Activated naive CD8-positive, alpha-beta T cell treated with anti-CD3 and anti-CD28 coated beads for 36 hours (primary cell): ENCODE measurements at places on chromosomes 16 and 17. TPM values are rescaled to one million over a fixed set of nuclear protein-coding genes. Genes with fewer than 3 reads are reported as not detected.

DNA sequence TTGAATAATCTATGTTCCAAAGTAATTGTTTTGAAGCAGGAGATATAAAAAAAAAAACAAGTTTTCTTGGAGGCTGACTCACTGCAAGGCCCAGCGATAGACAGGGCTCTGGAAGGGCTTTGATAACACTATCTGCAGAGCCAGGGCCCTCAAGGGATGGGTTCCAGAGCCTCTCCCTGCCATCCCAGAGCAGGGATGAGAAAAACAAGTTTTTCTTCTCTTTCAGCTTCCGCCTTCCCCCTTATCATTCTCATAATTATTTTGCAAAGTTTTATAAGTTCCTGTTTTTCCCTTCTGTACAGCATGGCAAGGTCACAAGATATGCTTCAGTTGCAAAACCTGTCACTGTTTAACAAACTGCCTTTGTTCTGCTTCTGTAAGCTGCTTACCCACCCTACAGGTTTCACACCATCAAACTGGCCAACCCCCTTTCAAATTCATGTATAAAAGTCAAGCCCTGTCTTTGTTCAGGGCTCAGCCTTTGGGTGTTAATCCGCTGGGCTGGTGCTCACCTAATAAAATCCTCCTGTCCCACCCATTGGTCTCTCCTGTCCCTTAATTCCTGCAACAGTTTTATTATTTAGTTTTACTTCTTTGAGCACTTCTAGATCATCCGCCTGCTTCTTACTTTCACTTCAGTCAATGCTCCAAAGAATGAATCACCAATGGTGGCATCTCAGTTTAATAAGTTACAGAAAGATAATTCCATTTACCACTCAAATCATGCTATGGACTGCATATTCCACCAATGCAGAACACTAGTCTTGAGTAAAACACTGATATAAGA, 5.6 kb upstream of the THUMPD1 start:
- DNase-seq: no peak

The CCL5 gene
- total RNA-seq: 16.4 TPM

DNA sequence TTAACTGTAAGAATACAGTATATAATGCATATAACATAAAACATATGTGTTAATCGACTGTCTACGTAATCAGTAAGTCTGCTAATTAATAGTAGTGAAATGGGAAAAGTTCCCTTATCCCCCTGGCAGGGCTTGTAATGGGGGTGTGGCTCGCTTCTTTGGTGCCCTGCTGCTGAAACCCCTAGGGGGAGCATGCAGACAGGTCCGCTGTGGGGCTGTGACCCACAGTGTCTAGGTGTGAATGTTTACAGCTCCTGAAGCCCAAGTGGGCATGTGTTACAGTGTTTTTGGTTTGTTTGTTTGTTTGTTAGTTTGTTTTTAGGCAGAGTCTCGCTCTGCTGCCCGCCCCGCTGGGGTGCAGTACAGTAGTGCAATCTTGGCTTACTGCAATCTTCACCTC, 495.7 kb downstream of the SHISA9 start:
- no peak for DNase-seq

DNA sequence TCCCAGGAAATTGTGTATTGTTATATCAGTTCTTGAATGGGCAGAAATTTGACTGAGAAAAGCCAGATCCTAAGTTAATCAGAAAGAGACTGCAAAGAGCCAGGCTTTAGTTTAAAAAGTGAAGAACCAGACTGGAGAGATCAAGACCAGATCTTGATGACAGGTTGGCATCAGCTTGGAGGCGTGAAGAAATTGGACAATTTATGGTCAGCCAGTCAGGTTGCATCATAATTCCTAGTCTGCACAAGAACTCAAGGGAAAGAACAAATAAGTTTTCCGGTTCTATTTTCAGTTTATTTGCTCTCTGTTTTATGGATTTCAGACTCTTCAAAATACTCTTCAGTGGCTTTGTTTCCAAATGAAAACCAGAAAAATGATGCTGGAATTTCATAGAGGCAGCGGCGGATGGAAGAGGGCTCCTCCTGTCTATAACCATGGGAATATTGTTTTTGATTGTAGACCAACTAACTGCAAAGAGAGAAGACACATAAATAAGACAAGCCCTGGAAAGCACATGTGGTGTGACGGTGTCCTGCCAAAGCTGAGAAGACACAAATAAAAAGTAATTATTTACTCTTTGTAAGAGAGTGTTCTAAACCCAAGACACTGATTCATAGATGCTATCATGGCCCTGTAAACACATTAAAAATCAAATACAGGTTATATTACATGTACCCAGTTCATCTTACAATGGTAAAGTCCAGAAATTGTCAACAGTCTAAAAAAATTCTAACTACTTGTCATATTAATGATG, 91.7 kb downstream of the PCTP start:
- DNase-seq: no peak

GRCh38 chr17:77693776-77694175, 264.7 kb upstream of the TNRC6C start:
- no peak for DNase-seq

The KRTAP17-1 gene
- total RNA-seq: not detected

The GCGR gene
- not detected for total RNA-seq

DNA sequence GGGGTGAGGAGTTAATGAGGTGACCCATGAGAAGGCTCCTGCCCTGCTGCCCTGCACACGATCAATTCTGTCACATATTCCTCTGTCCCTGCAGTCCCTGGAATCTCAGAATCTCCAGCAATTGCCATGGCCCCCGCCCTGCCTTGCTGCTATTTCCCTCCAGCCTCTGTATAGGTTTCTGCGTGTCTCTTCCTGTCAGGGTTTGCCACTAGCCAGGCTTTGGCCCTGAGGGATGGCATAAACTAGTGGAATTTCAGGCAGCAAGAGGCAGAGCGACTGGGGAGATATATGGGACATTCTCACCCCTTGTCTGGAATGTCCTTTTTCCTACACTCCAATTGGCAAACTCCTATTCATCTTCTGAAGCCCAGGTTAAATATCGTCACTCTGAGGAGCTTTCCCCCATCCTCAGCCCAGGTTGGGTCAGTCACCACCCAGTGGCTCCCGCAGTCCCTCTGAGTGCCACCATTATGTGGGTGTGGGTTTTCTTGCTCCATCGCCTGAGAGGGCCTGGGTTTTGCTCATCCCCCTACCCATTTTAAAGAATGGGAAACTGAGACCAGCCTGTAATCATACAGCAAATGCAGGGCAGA, 15.5 kb upstream of the NATD1 start:
- DNase-seq: no peak

- no peak for DNase-seq
Observed at GRCh38 chr16:60811657-60812056, 1224.6 kb downstream of the CDH8 start.

The MFAP4 gene
- 0.14 TPM for total RNA-seq

The OR4D1 gene
- 0.14 TPM for total RNA-seq

DNA sequence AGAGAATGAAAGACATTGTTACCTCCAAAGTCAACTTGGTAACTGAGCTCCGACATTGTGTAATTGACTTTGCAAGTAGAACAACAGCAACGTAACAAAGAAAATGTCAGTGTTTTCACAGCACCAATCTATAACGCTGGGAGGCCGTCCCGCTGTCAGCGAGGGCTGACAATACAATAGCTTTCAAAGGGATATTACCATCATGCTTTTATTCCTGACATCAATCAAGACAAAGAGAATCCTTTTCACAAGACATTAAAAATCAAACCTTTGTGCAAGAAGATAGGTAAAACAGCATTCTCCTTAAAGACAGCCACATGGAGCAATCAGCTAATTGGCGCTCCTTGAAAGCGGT, 6.2 kb downstream of the ZNF423 start:
- no peak for DNase-seq

GRCh38 chr17:61251939-61252865, 147.4 kb upstream of the TBX2 start:
- DNase-seq: no peak

- no peak for DNase-seq
Observed at GRCh38 chr17:82843904-82844680, 4.3 kb upstream of the ZNF750 start.

DNA sequence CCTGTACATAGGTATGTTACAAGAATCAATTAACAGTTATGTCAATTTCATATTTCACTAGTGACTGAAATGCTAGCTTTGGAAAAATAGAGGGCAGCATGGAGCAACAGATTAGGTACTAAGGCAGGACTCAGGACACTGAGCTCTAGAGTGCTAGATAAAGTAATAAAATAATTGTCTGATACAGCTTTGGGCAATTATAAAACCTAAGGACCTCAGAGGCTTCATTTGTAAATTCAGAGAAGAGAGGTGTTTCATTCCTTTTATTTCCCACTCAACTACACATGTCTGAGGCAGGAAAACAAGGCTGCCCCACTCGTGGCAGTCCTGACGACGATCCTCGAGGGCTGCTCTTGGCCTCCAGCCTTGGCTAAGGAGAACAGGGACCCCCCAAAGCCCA, 81.5 kb downstream of the CA4 start:
- DNase-seq: no peak

- peak; percentile 67 for DNase-seq
Observed at GRCh38 chr16:88454523-88454947, 1.5 kb downstream of the ZFPM1 start.

The KRTAP2-2 gene
- total RNA-seq: not detected

GRCh38 chr17:79836972-79837887, 2.0 kb downstream of the CBX4 start:
- DNase-seq: peak; percentile 78

The CCL7 gene
- total RNA-seq: not detected

- no peak for DNase-seq
Observed at GRCh38 chr16:3009568-3010390, 2.9 kb upstream of the CLDN9 start.

DNA sequence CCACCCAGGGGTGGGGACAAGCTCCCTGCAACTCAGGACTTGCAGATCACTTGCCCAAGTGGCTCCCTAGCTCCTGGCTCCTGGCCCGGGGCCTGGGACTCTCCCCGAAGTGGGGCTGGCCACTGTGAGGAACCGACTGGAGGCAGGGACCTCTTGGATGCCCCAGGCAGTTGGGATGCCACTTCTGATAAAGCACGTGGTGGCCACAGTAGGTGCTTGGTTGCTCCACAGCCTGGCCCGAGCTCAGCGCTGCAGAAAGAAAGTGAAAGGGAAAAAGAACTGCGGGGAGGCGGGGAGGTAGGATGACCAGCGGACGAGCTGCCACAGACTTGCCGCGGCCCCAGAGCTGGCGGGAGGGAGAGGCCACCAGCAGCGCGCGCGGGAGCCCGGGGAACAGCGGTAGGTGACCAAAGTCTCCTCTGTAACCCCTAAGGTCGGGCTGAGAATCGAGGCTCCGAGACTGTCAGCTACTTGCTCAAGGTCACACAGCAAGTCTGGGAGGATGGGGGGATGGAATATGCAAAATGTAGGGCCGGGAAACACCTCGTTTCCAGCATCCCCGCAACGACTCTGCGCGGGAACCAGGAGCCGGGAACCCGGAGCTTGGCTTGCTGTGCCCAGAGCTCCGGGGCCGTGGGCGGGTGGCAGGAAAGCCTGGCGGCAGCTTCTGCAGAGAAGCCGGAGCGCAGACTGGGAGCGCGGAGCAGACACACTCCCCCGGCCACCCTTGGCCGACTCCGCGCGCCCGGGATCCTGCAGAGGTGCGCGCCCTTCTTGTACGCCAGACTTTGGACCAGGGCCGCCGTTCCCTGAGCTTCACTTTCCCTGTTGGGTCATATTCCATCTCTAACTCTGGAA, 1.9 kb downstream of the CIITA start:
- DNase-seq: peak; percentile 35

DNA sequence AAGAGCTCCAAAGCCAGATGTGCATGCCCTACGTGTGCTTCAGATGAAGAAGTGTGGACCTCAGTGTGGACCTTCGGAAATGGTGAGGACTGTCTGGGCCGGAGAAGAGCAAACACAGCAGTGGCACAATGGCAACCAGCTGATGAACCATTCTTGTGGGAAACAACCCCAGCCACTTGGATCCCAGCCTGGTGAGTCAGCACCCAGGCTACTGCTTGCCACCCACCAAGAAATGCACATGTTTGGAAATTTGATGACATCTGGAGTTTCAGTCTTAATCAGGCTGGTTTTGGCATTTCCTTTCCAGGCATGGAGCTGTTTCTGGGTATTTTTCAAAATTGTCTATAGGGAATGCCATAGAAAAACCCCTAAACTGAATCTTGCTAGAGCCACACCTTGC, 42.7 kb downstream of the DYNLRB2 start:
- peak; percentile 59 for DNase-seq

GRCh38 chr17:75959051-75959838, 18.4 kb upstream of the FBF1 start:
- DNase-seq: no peak

DNA sequence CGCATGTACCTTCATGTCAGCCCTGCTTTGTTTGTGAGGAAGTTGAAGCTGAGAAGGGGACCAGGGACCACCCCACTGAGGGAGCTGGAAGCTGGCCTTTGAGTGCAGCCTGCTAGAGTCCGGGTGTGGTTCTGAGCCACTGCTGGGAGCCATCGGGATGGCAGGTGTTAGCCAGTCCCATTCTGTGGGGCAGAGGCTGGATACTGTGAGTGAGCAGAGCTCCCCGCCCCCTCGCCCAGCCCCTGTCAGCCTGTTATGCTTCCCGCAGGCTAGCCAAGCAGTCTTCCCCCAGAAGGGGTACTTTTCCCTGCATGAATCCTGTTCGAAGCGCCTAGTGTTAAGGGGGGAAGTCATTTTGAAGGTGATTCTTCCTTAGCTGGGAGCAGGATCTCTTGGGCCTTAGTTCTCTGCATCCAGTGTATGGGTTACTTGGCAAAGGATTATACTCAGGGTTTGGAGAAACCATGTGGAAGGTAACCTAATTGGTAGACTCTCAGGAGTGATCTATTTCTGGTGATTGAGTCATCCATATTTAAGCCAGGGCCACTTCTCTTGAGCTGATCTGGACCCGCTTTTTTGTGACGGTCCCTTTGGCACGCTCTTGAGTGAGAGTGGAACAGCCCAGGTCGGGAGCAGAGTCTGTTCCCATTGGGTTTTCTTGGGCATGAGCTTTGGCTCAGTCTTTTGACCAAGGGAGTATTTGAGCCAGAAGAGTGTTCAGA, 23.8 kb downstream of the AKAP1 start:
- no peak for DNase-seq

The CA5A gene
- total RNA-seq: not detected

DNA sequence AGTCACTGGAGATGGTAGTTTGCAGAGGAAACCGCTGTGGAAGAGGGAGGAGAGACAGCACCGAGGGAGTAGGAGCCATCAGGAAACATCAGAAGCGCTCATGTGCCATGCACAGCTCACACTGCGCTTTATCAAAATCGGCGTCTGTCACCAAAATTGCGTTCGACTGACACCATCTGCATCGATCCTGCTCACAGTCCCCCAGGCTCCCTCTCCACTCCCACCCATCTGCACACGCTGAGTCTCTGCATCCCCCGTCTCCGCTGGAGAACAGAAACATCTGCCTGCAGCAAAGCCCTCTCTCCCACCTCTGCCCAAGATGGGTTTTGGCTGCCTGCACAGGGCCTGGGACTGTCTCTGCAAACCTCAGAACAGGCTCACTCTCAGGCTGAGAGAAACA, 187.5 kb upstream of the RPL38 start:
- no peak for DNase-seq
